ENCODE measurements at places on chromosomes 7 and 10.

- no peak for DNase-seq
Measured at GRCh38 chr10:70268376-70268775, 15.4 kb downstream of the NPFFR1 start.

- no peak for DNase-seq
Measured at GRCh38 chr7:46969303-46970130, 612.4 kb downstream of the TNS3 start.

DNA sequence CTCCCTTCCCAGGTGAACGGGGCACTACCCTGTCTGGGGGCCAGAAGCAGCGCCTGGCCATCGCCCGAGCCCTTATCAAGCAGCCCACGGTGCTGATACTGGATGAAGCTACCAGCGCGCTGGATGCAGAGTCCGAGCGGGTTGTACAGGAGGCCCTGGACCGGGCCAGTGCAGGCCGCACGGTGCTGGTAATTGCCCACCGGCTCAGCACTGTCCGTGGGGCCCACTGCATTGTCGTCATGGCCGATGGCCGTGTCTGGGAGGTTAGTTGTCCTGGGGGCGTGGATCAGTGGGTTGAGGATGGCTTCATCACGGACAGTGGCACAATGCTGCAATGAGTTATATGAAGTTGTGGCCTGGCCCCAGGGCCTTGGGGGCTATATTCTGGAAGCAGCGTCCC lies 4.4 kb upstream of the ASIC3 start:
- DNase-seq, result no peak

- no peak for DNase-seq
Measured at GRCh38 chr10:99085358-99085757, 150.3 kb downstream of the HPSE2 start.

- DNase-seq, result no peak
Measured at GRCh38 chr7:151862606-151863381, 14.1 kb downstream of the PRKAG2 start.

- DNase-seq, result no peak
Measured at GRCh38 chr7:10239695-10240345, 733.9 kb upstream of the PHF14 start.

GRCh38 chr7:158013085-158013668 lies 574.4 kb downstream of the PTPRN2 start:
- DNase-seq, result no peak

- DNase-seq, result no peak
Measured at GRCh38 chr10:132101529-132101928, 35.8 kb downstream of the JAKMIP3 start.

- DNase-seq, result no peak
Measured at GRCh38 chr7:36613031-36613614, 111.2 kb downstream of the AOAH start.

- DNase-seq, result no peak
Measured at GRCh38 chr7:46201961-46202360, 280.9 kb upstream of the IGFBP3 start.

- DNase-seq, result no peak
Measured at GRCh38 chr7:2934984-2935740, 91.1 kb upstream of the GNA12 start.

GRCh38 chr10:51689536-51689935 lies 9.9 kb downstream of the CSTF2T start:
- DNase-seq, result no peak

- DNase-seq, result no peak
Measured at GRCh38 chr10:19767876-19768275, 48.4 kb upstream of the PLXDC2 start.

DNA sequence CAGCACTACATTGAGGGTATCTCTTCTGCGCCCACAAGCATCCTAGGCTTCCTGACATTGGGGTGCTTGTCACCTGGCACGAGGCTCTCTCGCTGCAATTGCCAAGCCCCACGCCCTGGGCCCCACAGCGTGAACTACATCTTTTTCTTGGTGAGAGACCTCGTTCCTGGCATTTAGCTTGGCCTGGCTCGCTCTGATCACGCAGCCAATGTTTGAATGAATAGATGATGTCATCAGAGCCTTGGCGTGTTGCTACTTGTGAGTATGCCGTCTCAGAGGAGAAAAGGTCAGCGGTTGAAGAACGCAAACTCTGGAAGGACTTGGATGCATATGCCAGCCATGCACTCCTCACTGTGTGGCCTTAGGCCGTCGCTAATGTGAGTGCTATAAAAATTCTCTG lies 150.2 kb upstream of the AUTS2 start:
- no peak for DNase-seq

GRCh38 chr7:34038816-34039470 lies 133.6 kb downstream of the BMPER start:
- DNase-seq, result no peak

- no peak for DNase-seq
Measured at GRCh38 chr7:157713591-157713990, 376.8 kb downstream of the DNAJB6 start.

GRCh38 chr10:76388321-76389023 lies 957.0 kb downstream of the LRMDA start:
- no peak for DNase-seq

GRCh38 chr7:92813390-92814024 lies 22.9 kb downstream of the CDK6 start:
- DNase-seq, result no peak

DNA sequence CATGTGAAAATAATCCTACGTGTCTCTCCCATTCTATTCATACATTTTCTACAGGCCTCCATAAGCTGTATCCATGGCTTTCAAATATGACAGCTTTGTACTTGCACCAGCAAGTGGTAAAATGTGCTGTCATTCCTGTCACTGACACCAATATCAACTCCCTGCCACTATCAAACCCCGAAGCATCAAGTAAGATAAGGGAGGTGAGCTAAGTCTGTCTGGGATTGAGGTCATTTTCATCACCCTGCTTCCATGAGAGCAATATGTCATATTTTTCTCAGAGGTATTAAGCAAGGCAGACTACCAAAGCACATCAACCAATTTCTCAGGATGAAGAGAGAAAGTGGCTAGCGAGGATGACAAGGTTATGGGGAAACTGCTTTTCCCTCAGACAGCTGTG lies 11.1 kb downstream of the GPR22 start:
- no peak for DNase-seq

DNA sequence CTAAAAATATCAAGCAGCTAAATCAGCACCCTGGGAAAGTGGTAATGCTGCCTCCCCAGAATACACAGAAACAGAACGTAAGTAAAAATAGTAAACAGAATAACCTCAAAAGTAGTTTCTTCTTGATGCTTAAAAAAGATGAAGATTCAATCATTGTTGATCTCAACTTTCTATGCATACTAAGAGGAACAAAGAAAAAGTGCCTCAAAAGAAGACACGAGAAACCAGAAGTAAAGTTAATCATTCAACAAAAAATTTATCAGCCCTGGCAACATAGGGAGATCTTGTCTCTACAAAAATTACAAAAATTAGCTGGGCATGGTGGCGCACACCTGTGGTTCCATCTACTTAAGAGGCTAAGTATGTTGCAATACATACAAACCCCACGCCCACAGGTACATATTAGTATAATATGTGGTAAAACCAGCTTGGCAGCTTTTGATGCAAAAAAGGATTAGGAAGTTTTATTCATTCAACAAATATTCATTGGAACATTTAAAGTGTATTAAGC lies 153.7 kb downstream of the NRBF2 start:
- no peak for DNase-seq

GRCh38 chr10:1153251-1153763 lies 97.1 kb downstream of the WDR37 start:
- DNase-seq, result no peak

- DNase-seq, result no peak
Measured at GRCh38 chr7:77404641-77405040, 11.5 kb downstream of the GSAP start.

- DNase-seq, result no peak
Measured at GRCh38 chr7:107723255-107723654, 20.7 kb upstream of the CBLL1 start.

- DNase-seq, result peak; percentile 8
Measured at GRCh38 chr10:43623351-43623750, 17.1 kb downstream of the ZNF485 start.

DNA sequence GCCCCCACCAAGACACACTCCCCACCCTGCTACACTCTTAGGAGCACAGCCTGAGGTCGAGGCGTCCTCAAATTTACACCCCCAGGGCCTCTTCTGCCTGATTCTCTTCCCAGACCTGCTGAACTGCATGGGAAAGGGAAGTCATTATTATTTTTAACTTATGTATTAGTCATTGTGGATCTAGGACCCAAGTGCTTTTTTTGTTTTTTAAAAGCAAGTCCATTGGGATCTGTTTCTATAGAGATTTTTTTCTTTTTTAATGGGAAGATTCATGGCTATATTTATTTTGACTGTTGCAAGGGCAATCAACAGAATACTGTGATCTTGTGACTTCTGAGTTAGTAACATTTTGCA lies 203.8 kb downstream of the ZMYND11 start:
- DNase-seq, result no peak

- DNase-seq, result no peak
Measured at GRCh38 chr10:20173046-20173445, 356.8 kb downstream of the PLXDC2 start.

DNA sequence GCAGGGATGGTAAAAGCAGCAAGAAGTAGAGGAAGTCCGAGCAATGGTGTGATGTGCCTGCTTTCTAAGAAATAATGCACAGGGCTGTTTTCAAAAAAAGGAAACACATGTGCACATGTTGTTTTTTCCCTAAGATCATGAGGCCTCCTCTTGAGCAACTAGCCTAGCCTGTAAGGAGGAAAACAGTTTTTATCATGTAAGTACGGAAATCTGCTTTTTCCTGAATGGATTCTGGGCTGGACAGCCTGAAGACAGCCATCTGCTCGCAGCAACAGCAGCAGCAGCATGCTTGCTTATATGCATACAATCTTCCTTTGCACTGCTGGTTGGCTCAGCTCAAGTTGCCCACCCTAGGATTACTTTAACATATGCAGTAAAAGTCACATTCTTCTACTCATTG lies 87.1 kb downstream of the HIBADH start:
- DNase-seq, result peak; percentile 6

DNA sequence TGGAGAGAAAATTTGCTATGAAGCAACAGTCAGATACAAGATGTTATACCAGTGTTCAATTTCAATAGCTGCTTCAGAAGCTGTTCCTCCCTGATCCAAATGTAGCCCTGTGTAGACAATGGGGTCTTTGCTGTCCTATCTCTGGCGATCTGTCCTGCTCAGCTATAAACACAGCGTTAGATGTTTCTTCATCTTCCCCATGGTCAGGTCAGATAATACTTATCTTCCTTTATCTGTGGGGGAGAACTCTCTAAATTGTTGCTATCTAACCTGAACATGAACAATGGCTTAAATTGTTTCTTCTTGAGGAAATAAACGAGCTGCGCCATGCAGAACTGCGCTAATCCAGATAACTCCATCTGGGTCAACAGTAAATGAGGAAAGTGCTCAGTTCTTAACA lies 15.6 kb upstream of the KIAA1217 start:
- no peak for DNase-seq

DNA sequence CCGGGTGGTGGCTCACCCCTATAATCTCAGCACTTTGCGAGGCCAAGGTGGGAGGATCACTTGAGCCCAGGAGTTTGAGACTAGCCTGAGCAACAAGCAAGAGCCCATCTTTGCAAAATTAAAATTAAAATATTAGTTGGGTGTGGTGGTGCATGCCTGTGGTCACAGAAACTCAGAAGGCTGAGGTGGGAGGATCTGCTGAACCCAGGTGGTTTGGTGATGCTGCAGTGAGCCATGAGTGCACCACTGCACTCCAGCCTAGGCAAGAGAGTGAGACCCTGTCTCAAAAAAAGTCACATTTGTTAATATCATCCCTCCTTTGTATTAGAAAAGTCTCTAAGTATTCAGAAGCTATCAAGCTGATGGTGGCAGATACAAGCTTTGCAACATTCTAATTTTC lies 317.5 kb downstream of the ANKRD30A start:
- DNase-seq, result no peak

GRCh38 chr10:125016611-125017202 lies 74.8 kb downstream of the ZRANB1 start:
- DNase-seq, result no peak

GRCh38 chr10:113858541-113858940 lies 4.1 kb downstream of the NHLRC2 start:
- no peak for DNase-seq

- DNase-seq, result no peak
Measured at GRCh38 chr7:104255194-104255593, 47.4 kb upstream of the ORC5 start.

DNA sequence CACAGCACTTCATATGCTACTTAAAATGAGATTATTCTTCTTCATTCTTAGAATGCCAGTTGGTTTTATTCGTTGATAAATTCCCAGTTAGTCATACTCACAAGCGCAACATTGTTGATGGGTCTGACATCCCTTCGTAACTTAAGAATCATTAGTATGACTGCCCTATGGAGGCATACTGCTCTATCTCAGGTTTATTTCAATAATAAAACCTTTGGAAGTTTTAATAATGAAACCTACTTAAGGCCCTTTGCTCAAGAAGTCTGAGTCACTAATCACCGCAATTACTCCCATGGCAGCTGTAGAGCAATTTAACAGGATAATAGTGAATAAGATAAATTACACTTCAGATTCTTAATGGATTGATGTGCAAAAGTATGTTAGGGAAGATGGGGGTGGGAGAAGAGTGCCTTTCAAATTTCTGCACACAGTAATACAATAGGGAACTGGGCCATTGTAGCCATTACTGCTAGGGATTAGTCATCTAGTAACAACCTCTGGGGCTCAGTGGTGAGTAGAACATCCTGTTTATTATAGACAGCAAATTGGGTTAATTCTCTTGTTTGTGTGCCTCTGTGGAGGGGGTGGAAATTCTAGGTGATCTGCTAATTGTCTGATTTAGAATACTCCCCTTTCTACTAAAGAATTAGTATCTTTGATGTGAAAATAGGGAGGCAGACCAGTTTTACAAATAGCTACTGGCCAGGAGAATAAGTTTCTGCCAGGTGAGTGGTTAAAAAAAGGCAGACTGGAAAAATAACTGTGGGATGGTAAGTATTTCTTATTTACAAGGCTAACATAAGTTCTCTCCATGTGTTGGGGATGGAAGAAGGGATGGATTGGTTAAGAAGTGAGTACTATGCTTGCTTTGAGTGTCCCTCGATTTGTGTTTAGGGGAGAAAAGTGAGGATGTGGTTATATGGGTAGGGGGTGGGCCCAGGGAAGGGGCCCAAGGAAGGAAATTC lies 74.5 kb upstream of the VKORC1L1 start:
- DNase-seq, result no peak

DNA sequence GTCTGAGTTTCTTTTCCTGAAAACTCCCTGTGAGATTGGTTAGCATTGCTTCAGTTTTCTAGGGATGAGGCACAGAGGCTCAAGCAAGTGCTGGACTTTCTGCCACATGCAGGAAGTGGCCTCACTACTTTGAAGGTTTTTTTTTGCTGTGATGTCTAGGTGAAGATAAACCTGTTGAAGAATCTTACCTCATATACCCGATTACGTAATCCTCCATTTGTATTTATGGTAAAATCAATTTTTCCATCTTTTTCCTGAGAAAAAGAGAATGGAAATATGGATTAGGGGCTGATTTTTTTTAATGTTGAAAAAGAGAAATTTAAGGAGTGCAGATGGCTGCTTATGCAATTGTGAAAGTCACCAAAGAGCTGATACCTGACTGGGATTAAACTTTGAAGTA lies 23.4 kb downstream of the CBLL1 start:
- no peak for DNase-seq

- DNase-seq, result no peak
Measured at GRCh38 chr7:47196106-47196645, 385.7 kb downstream of the TNS3 start.

- DNase-seq, result no peak
Measured at GRCh38 chr10:83574770-83575169, 564.5 kb upstream of the GHITM start.
